ENCODE measurements at places on chromosomes 6 and 20.

GRCh38 chr6:35943390-35943789 is 22.5 kb upstream of the SRPK1 start:
- no peak for DNase-seq

- no peak for DNase-seq
Measured at GRCh38 chr6:116884530-116884929, 7.5 kb downstream of the RFX6 start.

GRCh38 chr20:731891-732560 is 36.3 kb downstream of the SLC52A3 start:
- no peak for DNase-seq

DNA sequence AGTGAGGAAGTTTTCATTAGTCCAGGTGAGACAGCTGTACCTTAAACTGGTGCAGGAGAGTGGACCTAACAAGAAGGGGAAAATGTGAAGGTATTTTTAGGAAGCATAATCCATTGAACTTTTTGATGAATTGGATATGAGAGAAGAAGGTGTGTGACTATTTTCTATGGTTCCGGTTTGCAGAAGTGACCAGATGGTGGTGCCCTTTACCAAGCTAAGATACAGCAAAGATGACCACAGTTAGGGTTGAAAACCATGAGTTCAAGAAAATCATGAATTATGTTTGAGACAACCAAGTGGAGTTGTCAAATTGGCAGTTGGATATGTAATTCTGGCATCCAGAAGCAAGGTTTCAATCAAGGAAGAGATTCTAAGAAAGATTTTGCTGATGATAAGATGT is 61.9 kb upstream of the NRSN1 start:
- DNase-seq = no peak

DNA sequence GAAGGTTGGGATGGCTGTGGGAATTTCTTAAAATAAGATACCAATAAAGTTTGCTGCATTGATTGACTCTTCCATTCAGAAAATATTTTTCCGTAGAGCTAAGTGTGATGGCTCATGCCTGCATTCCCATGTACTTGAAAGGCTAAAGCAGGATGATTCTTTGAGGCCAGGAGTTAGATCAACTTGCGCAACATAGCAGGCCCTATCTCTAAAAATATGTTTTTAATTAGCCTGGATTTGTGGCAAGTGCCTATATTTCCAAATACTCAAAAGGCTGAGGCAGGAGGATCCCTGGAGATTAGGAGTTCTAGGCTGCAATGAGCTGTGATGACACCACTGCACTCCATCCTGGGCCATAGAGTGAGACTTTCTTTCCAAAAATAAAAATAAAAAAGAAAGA is 431.2 kb upstream of the PTCHD4 start:
- no peak for DNase-seq

GRCh38 chr6:49264496-49264895 is 198.6 kb downstream of the MMUT start:
- no peak for DNase-seq

GRCh38 chr6:24448828-24449525 is 40.4 kb downstream of the GPLD1 start:
- no peak for DNase-seq

DNA sequence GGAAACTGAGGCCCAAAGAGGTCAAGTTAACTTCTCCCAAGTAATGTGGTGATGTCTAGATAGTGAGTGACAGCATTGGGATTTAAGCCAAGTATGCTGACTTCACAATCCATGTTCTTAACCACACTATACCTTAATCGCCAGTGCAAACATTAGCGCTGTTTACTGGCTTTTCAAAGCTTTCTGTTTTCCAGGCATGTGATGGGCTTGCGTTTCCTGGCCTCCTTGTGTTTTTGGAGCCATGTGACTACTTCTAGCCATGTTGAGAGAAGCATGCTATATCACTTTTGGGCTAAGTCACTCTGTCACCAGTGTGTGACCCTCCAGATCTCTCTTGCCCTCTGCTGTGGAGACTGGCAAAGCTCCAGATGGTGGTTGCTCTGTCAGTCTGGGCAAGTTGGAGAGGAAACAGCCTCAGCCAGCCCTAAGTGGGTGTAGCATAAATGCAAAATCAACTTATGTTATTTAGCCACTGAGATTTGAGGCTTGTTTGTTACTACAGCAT is 76.9 kb downstream of the ANKRD6 start:
- no peak for DNase-seq

GRCh38 chr20:49214571-49214970 is 4.6 kb upstream of the DDX27 start:
- no peak for DNase-seq

Data from activated CD4-positive, alpha-beta T cell treated with anti-CD3 and anti-CD28 coated beads, Interleukin-2, amount 50 U/mL, for 4 hours (primary cell).